ENCODE measurements at places on chromosomes 6 and 20. TPM values are rescaled to one million over a fixed set of nuclear protein-coding genes. Genes with fewer than 3 reads are reported as not detected.
A peak's percentile ranks its signal among the peaks of the same experiment; 100 is the strongest.

Gene DDO
- 5.6 TPM for total RNA-seq

Gene APCDD1L
- total RNA-seq = 1.1 TPM

Gene AVP
- not detected for total RNA-seq

- DNase-seq = no peak
These were observed 24.9 kb upstream of the MAP3K4 start for GRCh38 chr6:160966493-160967229.

DNA sequence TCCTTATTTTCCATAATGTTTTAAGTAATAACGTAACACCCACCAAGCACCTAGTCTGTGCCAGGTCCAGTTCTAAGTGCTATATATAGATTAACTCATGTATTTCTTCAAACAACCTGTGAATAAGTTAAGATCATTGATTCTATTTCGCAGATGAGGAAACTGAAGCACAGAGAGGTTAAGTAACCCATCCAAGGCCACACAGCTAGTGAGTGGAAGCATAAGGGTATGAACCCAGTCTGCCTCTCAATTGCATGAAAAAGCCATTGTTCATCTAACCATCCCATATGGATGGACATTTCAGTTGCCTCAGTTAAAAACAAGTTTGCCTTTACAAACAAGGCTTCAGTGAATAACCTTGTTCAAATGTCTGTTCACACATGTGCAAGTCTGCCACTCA is 20.8 kb downstream of the TGM6 start:
- DNase-seq = no peak

DNA sequence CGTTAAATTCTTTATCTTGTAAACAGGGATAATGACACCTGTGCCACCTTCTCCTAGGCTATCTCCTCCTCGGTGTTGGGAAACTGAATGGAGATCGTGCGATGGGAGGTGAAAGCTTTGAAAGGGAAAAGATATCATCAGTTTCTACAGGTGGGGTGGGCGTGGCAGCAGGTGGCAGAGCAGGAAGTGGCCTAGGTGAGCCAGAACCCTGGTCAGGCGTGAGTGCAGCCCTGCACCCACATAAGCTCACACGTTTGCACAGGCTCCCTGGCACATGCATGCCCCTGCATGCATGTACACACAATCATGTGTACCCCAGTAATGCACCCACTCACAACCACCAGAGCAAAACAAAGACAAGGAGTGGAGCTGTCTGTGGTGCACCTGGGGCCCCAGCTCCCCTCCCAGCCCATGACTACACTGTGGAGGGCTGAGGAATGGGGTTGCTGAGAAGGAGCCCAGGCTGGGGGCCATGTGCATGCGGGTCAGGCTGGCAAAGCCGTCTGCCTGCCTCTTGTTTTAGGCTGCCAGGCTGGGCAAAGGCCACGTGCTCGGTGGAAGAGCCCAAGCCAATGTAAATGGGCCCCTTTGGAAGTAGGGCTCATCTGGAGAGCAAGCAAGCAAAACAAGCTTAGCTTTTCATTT is 61.5 kb downstream of the TFAP2C start:
- no peak for DNase-seq

- DNase-seq = no peak
These were observed 42.9 kb upstream of the FANCE start for GRCh38 chr6:35409245-35409644.

- DNase-seq = peak; percentile 71
These were observed 16.5 kb downstream of the MTHFD1L start for GRCh38 chr6:150881911-150882481.
